Fibroblast of upper back skin (primary cell): ENCODE measurements at places on chromosomes 5 and 9.

DNA sequence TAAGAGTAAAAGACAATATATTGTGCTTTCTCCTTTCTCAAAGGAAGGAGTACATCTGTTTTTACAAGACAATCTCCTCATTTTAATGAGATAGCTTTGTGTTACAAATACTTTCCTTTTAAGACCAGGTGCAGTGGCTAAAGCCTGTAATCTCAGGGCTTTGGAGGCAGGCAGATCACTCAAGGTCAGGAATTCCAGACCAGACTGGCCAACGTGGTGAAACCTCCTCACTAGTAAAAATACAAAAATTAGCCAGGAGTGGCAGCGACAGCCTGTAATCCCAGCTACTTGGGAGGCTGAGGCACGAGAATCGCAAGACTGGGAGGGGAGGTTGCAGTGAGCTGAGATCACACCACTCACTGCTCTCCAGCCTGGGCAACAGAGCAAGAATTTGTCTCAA is 11.8 kb downstream of the TMEM161B start:
- no peak for DNase-seq

- DNase-seq: no peak
Measured at GRCh38 chr9:131943351-131943841, 136.3 kb downstream of the MED27 start.

DNA sequence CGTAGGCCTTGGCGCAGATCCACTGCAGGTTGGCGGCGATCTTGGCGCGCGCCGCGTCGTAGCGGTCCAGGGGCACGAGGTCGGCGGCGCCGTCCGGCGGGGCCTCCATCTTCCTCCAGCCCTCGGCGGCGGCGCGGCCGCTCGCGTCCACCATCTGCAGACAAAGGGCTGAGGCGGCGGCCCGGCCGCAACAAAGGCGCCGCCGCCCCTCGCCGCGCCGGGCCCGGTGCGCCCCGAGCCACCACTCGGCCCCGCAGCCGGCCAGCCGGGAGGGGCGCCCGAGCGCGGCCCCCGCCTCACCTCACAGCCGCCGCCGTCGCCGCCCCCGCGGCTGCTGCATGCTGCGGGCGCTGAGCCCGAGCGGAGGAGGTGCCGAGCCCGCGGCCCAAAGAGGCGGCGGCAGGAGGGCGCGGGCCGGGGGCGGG is 328 bp downstream of the CAMSAP1 start:
- peak; percentile 14 for DNase-seq

GRCh38 chr9:33476503-33476902 is 2.8 kb upstream of the NOL6 start:
- no peak for DNase-seq

DNA sequence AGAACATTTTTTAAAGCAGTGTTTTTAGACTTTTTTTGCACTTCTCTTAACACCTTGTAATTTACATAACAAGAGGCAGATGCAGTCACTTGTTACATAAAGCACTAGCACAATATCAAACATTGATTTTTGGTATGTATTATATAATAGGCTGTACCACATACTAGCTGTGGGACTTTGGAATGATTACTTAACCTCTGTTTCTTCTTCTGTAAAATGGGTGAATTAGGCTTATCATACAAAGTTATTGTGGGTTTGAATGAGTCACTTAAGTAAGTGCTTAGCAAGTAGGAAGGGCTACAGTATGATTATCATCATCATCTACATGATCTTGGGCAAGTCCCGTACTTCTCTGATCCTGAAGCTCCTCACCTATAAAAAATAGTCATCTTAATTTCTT is 2.1 kb downstream of the FAM81B start:
- no peak for DNase-seq

DNA sequence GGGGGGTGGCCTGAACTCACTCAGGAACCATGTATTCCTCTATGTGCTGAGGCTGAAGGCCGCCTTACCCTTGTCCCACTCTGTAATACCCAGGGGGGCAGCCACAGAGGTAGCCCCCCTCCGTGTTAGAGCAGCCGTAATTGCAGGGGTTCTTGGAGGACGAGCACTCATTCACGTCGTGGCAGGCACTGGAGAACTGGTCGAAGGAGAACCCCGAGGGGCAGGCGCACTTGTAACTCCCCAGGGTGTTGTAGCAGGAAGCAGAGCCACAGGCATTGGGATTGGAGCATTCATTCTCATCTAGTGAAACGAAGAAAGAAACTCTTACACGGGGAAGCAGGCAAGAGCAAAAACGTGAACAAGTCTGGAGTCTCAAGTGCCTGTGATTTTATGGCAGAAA is 179.8 kb downstream of the SLC12A2 start:
- DNase-seq: no peak
